ENCODE measurements at places on chromosomes 11 and 22.

DNA sequence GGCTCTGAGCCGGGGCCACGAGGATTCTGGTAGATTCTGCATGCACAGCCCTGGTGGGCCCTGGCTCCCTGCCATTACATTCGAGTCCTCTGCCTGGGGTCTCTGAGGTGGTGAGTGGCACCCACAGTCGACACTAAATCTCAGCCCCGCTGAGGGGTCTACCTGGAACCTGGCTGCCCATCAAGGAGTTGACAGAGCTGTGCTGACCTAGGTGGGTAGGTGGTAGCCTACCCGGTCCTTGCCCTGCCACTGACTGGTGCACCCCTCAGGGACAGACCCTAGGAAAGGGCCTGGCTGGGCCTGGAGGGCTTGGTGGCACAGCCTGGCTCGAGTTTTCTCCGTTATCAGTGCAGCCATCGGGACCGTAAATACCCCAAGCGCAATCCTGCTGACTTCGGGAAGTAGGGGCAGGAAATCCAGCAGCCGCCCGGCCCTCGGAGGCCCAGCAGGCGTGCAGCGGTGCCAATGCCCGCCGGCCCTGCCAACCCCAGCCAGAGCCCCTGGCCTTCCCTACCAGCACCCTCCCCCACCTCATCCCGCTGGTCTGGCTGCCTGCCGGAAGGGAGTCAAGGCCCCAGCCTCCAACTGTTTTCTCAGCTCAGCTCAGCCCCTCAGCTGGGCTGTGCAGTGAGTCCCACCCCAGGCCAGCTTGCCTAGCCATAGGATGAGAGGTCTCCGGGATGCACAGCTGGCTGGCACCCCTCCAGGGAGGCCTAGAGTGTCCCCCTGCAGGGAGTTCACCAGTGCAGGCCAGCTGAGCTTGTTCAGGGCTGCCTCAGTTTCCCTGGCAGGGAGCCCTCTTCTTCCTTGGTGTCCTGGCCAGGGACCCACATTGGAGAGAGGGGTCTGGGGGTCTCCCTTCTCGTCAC is 80.4 kb upstream of the KCNQ1OT1 start:
- no peak for DNase-seq

GRCh38 chr22:27507935-27508526 is 293.5 kb downstream of the MN1 start:
- DNase-seq: no peak

DNA sequence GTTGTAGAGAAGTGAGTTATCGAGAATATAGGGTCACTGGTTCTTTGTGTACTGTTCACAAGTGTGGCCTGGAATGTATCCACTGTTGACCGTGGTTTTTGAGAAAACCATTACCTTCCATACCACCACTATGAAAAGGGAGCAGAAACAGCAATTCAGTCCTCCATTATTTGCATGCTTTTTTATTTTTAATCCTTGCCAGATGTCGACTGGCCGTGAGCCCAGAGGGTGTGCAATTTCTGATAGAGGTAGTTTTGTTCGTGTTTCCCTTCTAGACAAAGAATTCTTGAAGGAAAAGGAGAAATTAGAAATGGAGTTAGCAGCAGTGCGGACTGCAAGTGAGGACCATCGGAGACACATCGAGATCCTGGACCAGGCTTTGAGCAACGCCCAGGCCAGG is 81.7 kb downstream of the AMOTL1 start:
- no peak for DNase-seq

GRCh38 chr22:21823740-21824444 is 43.6 kb downstream of the MAPK1 start:
- DNase-seq: no peak

GRCh38 chr11:46305295-46305694 is 27.8 kb downstream of the CREB3L1 start:
- DNase-seq: no peak

DNA sequence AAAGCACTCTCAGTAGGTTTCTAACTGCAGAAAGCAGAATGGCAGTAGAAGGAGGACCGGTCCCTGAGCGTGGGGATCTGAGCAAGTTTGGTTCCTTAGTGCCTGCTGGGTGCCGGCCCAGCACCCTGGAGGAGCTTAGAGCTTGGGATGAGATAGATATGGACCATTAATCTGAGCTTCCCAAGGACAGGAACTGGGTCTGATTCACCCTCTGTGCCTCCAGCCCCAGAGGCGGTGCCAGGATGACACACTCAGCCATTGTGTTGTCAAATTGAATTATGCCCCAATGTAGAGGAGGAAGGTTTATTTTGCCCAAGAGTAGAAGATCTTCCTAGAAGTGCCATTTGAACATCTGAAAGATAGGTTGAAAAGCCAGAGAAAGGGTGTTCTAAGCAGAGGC is 4.3 kb downstream of the ZC3H7B start:
- no peak for DNase-seq

DNA sequence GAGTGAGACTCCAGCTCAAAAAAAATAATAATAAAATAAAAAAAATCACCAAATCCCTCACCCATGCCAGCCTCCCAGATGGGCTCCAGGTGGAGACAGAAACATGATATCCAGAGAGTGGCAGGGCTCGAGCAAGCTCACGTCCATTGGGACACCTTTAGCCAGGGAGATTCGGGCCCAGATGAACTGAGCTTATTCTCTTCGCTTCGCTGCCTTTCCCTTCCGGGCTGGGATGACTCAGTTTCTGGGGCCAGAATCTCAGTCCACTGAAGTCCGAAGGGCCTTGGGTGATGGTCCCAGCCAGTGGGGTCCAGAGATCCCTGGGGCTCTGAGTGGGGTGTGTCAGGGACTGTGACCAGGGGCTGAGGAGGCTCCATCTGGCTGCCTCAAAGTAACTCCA is 23.0 kb upstream of the MYEOV start:
- DNase-seq: no peak

DNA sequence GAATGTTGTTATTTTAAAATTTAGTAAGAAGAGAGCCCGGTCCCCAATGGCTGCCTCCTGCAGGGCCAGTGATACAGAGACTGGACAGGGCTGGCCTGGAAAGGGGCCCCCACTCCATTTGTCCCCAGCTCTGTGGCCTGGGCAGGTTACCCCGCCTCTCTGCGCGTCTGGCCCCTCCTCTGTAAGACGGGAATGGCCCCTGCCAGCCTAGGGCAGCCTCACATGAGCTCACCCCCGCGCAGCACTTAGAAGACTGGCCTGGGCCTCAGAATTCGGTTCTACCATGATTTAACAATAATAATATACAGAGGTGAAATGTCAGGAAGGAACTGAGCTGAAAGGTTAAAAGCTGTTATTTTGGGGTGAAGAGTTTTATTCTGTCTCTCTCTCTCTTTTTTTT is 1.3 kb downstream of the APOBEC3G start:
- no peak for DNase-seq

DNA sequence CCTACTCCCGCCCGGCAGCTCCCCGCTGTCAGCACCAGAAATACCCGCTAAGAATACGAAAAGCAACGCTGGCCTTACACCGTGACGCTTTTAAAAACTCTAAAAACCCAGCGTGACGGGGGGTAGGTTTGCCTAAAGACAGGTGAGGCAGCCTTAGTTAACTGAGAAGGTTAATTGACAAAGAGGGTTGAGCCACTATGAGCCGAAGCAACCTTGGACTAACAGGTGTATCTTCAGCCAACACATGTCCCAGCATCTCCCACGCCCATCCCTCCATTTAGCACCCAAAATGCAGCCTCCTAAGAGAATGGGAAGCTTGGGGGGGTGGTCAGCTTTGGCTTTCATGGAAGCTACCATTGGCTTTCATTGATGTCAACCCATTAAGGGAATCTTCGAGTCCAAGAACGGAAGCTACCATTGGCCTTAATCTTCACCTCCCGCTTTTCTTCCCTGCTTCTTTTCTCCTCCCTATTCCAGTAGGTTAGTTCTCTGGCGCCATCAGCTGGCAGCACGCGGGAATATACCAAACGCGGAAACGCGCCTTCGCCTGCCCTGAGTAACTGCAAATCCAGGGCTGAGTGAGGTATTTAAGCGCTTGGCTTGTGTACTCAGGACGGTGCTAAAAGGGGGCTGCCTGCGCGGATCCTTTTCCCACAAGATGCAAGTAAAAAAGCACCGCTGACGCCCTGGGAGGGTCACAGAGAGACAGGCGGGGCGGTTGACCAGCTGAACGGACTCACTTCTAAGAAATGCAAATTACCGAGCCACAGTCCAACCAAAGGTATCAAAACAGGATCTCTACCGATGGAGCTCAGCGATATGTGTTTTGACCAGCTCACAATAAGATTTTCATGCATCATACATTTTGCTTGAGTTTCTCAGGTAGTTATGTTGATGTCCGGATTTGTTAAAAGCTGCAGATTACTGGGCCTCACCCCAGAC is 38.5 kb upstream of the GLYATL1 start:
- DNase-seq: peak; percentile 52

- DNase-seq: peak; percentile 9
These were observed 40.5 kb downstream of the LRRC32 start for GRCh38 chr11:76629853-76630599.

DNA sequence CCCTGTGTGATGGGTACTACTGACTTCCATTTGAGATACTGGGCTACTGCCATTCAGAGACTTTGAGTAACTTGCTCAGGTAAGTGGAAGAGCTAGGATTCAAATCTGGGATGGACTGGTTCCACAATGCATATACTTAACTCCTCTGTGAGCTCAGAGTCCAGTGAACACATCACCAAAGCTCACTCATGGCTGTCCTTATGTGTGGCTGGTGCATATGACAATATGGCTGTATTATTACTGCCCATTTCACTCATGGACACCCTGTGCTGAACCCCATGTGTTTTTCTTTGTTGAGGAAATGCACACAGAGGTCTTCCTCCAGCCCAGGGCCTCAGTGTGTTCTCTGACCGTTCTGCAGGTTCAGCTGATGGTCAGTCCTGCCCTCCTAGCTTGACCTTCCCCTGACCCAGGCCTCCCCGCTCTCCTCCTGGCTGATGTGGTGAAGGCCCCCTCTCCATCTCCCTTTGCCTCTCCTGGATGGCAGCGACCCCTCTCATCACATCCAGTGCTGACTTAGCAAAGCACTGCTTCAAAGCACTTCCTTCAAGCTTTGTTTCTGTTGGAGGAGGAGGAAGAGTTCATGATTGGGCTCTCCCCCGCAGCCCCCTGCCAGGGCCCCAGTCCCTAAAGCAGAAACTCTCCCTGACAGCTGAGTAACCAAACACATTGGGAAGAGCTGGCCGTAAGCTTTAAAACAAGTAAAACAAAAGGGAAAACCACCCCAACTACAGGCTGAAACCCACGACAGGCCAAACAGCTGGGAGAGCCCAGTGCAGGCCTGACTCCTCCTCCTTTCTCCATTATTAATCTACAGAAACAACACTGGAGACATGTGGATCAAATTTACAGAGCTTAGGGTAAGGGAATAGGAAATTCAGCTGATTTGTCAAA is 101.2 kb downstream of the NAT10 start:
- DNase-seq: no peak

DNA sequence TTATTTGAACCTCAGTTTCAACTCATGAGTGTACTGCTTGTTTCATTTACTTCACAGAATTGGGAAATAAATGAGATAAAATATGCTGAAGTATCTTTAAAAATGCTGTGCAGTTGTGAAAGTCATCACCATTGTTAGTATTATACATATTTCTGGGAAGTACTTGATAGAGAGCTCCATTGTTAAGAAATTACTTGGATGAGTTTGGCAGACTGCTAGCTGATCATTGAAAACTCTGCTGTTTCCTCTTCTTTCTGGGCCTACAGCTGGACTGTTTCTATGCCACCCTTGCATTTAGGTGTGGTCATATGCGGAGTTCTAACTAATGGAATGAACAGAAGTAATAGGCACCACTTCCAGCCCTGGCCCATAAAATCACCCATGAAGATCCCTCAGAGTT is 10.0 kb downstream of the SIK2 start:
- DNase-seq: no peak

- no peak for DNase-seq
These were observed 4.6 kb upstream of the H19 start for GRCh38 chr11:2002042-2002776.

DNA sequence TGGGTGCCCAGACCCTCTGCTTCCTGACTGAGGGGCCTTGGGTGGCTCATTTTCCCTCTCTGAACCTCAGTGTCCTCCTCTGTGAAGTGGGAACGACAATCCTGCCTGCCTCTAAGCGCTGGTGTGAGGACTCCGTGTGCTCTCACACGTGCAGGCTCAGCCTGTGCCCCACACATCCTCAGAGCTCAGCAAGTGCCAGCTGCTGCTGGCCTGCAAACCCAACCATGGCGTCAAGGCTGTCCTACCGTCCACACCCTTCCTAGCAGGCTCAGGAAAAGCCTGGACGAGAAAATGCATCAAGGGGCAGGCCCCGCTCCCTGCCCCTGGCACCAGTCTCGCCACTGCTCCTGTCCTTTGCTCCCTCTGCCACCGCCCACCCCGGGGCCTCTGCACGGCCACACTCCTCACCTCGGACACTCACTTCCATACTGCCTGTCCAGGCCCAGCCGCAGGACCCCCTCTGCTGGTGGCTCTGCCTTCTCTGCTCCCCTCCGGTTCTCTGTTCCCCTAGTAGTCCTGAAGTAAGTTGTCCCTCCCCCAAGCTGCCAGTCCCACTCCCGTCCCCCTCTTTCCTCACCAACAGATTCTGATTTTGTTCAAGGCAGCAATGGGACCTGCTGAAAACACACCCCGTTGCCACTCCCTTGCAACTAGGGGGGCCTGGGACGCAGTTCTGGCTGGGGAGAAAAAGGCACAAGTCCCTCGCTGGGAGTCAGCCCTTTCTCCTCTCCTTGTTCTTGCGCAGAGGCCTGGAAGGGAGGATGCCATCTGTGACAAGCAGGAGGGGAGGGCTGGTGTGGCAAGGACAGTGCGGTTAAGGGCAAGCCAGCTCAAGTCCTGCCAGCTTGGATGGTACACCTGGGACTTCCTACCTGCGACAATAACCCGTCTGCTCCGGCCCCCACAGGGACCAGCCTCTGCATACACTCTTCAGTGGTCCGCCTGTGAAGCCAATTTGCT is 62.2 kb downstream of the ARFGAP3 start:
- DNase-seq: no peak

GRCh38 chr22:47129902-47130635 is 367.6 kb downstream of the TBC1D22A start:
- peak; percentile 10 for DNase-seq

DNA sequence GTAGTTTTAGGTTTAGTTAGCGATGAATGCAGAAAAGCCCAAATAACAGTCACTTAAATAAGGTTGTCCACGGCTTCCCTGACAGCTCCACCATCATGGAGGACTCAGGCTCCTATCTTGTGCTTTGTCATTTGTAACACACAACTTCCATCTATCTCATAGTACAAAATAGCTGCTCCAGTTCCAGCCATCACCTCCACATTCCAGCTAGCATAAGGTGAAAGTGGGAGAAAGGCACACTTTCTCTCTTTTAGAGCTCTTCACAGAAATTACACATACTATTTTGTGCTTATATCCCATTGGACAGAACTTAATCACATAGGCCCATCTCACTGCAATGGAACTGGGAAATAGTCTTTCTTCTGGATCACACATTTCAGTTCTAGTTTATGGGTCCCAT is 8.7 kb downstream of the THY1 start:
- no peak for DNase-seq

GRCh38 chr11:121931748-121932352 is 184.2 kb downstream of the BLID start:
- no peak for DNase-seq

DNA sequence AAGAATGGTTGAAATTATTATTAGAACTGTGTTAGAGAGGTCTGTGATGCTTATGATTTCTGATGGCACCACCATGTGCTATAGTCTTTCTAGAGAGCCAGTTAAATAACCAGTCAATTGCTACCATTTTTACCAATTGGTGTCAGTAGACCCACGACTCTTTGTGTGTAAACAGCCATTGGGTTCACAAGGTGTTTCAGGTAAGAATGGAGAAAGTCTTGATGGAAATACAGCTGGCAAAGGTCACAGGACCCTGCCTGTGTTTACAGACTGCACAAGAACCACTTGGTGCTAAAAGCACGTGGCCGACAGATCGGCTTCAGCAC is 30.5 kb upstream of the OR10G7 start:
- DNase-seq: no peak
